Posterior vena cava (tissue), 2 donors: ENCODE measurements at places on chromosomes 5 and 9. TPM values are rescaled to one million over a fixed set of nuclear protein-coding genes. Genes with fewer than 3 reads are reported as not detected.

DNA sequence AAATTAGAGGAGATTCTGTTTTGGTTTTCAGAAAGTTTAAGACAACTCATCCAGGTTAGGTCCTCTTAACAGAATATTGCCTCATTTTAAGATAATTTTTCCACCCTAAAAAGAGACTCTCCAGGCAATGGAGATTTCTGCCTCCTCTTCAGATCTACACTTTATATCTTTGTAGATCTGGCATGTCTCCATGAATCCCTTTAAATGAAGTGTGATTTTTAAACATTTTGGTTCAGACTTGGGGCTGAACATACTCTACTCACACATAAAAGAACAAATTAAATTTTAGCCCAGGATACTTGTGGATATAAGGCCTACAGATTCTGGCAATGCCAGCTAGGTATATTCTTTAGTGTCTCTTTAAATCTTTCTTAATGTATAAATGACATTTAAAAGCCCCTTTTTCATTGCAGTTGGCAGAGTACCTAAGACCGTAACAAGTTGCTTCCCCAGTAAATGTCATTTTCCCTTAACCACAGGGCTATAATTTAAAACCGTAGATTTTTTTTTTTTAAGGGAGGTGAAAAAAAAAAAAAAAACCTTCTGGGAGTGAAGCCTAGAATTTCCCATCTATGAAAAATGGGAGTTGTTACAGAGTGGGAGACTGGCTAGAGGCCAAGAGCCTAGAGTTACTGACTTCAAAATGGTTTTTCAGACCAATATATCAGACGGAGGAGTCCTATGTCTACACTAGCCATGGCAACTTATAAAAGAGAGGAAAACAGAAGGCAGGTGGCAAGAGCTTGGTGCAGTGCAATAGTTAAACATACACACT lies 207.8 kb upstream of the TARS1 start:
- no peak for DNase-seq

TMEM174 gene
- not detected for total RNA-seq

GRCh38 chr5:172111852-172112225 lies 76.2 kb downstream of the STK10 start:
- no peak for DNase-seq

DNA sequence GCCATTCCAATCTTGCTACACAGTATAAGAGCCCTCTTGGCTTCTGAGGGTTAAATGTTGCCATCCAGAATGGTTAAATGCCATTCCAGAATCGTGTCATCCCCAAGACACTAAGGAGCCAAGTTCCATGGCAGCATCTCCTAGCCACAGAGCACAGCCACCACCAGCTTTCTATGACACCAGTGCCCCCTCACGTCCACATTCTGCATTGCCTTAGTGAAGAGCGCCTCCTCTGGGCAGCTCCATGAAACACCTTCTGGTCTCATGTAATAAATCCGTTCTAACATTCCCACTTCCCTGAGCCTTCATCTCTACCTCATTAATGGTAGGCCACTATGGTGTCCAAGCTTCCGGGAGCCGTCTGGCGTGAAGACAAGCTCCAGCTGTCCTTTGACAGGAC lies 12.4 kb downstream of the CBY3 start:
- DNase-seq = no peak

DNA sequence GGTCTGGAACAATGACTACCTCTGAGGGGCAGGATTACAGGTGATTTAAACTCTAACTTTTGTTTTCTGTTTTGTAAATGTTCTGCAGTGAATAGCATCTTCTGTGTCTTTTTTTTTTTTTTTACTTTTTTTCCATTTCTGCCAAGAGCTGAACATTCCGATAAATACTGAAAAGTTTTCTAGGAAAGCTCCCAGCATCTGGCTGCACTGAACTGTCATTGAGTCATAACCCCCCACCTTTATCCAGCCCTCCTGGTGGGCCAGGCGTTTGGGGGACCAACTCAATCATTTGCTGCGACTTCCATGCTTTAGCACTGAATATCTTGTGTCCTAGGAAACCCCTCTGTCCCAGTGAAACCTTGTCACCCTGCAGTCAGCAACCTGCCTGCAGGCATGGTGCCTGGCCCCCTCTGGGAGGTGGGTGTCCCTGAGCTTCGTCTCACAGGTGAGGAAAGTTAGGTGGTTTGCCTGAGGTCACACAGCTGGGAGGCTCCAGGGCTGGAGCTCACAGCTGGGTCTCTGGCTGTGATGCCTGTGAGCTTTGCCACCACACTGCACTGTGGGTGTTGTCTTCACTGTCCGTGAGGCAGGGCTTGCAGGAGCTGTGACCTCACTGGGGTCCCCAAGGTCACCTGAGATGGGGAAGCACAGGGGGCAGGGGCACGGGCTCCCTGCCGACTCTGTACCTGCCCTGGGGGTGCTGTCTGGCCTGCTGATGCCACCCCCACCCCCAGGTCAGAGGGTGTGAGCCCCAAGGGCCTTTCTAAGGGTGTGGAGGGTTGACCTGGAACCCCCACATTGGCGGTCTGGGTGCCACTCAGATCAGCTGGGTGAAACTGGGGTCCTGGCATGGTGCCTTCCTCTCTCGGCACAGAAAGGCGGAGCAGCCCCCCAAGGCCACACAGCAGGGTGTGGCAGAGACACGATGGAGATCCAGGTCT lies 14.1 kb downstream of the PLPP7 start:
- DNase-seq = no peak

GRCh38 chr5:152568016-152568415 lies 162.9 kb upstream of the NMUR2 start:
- no peak for DNase-seq

DNA sequence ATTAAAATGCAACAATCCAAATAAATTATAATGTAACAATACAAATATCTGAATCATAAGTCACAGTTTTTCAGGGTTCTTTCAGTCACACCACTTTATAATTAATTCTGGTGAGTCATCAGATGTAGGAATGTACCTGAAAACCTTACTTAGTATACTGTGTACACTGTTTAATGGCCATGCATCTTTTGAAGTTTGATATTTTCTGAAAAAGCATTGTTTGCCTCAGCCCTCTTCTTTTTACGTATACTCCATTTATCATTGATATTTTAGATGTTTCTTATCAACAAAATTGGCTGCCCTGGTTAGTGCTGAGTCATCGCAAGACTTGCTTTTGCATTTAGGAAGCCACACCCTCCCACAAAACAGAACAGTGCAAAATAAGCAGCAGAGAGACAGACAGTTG lies 218.6 kb downstream of the PJA2 start:
- no peak for DNase-seq

- DNase-seq = no peak
Measured at GRCh38 chr9:77750981-77751340, 102.8 kb upstream of the GNA14 start.

CER1 gene
- not detected for total RNA-seq

DNA sequence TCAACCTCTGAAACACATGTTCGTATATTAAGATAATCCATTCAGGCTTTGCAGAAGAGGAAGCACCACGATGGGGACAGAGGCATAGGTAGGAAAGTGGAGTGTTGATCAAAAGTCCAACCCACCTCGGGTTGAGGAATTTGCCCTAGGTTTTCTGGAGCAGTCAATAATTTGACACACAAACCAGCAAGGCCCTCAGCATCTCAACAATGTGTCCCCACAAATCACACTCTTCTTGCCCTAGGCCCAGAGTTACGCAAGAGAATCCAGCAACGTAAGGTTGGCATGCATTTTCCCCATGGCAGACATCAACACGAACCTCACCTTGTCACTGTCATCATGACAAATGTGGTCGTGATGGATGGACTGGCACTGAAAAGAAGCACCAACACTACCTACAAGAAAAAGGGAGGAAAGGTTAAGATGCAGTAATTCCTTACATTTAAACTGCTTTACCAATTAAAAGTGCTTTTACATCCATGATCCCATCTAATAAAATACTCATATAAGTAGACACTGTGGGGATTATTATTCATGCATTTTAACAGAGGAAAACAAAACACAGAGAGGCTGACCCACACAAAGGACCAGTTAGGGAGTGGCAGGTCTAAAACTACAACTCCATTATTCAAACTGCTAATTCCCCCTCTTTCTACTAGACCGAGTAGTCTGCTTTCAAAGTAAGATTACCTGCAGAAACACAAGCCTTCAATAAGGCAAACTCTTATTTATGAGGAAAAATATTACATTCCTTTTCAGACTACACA lies 24.4 kb upstream of the RNF38 start:
- no peak for DNase-seq

SLC25A2 gene
- 0.46 TPM for total RNA-seq

PRSS3 gene
- not detected for total RNA-seq

FAM78A gene
- total RNA-seq = 3.0 TPM

DNA sequence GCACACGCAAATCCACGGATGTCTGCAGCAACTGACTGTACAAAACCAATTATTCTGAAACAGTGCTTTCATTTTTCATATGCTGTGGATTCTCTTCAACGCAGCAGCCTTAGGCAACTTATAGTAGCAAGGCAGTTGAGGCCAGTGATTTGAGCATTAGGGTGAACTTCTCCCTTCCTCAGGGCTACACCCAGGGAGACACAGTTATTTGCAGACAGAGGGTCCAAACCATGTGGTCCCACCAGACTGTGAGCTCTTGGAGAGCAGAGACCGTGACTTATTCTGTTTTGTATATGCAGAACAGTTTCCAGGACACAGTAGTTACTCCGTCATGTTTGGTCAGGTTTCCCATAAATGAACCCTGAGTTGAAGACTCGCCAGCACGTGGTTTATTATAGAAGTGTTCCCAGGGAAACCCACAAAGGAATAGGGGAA lies 19.0 kb upstream of the WHRN start:
- no peak for DNase-seq

GRCh38 chr9:35840881-35841644 lies 12.0 kb downstream of the TMEM8B start:
- DNase-seq = peak; percentile 50

DNA sequence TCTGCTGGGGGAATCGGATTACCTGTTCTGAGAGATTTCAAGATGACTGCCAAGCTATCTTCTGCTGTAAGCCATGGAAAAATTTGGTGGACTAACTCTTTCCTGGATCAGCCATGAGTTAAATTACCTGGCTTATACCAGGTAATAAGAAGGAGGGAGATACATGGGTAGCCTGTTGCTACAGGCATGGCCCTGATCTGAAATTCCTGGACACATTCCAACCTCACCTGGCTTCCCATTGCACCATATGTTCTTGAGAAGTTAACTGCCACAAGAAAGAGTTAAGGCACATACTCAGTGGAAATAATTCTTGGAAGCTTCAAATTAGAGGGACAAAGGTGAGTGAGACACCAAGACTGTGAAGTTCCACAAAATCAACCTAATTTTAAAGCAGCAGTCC lies 371.3 kb downstream of the ACTL7B start:
- no peak for DNase-seq

GRCh38 chr5:68012429-68012828 lies 203.1 kb upstream of the PIK3R1 start:
- no peak for DNase-seq

DNA sequence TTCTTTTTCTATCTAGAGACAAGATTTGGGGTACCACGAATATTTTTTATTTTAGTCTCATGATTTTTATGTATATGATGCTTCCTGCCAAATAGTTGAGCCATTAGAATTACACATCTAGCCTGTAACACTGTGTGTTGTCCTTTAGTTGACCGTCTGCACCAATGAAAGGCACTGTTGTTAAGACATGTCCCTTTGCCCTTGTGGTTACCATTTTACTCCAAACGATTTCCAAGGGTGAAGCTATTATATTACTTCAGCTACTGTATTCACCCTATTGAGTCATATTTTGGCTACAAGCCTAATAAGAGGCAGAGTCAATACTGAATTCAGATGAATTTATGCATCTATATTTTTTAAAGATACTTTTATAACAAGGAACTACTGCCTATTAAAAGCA lies 207.6 kb downstream of the CETN3 start:
- DNase-seq = no peak

FBP2 gene
- total RNA-seq = not detected

DNA sequence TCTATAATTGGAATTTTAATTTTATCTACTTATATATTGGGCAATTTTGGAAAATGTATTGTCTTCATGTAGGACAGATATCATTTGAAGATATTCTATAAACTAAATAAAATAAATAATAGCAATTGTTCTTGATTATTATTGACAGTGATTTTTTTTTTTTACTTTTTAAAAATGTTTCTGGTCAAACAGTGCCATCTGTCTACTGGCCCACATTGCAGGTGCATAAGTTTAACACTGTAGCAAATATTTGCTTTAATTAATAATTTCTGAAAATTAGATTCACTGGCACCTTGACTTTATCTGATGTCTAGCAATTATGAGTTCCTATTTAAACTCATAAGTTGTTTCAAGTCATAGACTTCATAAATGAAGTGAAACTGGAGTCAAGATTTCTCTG lies 41.1 kb upstream of the ISOC1 start:
- no peak for DNase-seq

- no peak for DNase-seq
Measured at GRCh38 chr5:113280541-113280940, 154.2 kb downstream of the TSSK1B start.

- DNase-seq = no peak
Measured at GRCh38 chr9:75397836-75398235, 309.5 kb downstream of the OSTF1 start.

- DNase-seq = no peak
Measured at GRCh38 chr5:118647587-118647986, 340.8 kb downstream of the DTWD2 start.

GRCh38 chr9:8484597-8485191 lies 685.1 kb upstream of the DMAC1 start:
- DNase-seq = no peak

GRCh38 chr5:50766462-50766861 lies 100.0 kb downstream of the PARP8 start:
- DNase-seq = no peak
